Activated naive CD4-positive, alpha-beta T cell (primary cell): ENCODE measurements at places on chromosomes 7 and 10.

GRCh38 chr7:70529914-70530585 lies 601.9 kb upstream of the GALNT17 start:
- DNase-seq: no peak

GRCh38 chr10:130337696-130338635 lies 201.8 kb downstream of the GLRX3 start:
- DNase-seq: no peak

DNA sequence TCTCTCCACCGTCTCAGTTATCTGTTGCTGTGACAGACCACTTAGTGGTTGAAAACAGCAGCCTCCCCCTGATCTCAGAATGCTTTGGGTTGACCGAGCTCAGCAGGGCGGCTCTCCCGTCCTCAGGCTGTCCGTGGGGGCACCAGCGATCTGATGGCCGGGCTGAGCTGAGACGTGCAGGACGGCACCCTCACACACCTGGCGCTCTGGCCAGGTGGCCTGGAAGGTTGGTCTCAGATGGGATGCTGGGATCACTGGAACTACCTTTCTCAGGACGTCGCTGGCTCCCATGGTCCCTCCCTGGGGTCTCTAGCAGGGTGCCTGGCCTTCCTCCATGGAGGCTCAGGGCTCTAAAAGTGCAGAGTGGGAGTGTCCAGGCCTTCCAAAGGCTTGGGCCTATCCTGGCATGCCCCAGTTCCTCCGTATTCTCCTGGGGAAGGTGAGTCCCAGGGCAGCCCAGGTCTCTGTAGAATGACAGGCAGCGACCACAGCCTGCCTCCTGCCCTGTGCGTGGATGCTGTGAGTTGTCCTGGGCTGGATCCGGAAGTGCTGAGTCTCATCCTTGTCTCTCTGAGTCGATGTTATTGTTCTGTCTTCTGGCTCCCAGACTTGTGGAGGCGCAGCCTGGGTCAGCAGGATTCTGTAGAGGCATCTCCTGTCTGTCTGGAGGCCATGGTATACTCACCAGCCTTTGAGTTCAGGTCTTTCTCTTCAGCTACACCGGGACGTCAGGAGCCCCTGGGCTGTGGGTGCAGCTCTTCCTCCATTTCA lies 12.2 kb upstream of the PWWP2B start:
- no peak for DNase-seq

- no peak for DNase-seq
Observed at GRCh38 chr7:38283107-38283506, 9.7 kb upstream of the TARP start.

DNA sequence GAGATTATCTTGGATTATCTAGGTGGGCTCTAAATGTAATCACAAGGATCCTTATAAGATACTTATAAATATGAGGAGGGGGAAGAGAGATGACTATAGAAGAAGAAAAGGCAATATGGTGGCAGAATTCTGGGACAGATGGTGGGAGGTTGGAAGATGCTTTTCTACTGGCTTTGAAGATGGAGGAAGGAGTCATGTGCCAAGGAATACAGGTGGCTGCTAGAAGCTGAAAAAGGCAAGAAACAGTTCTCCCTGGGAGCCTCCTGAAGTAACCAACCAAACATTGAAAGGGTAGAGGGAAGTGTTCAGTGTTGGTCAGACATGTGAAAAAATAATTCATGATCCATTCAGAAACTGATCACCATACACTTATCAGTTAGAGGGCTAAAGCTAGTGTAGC lies 213.3 kb downstream of the WDR11 start:
- no peak for DNase-seq

DNA sequence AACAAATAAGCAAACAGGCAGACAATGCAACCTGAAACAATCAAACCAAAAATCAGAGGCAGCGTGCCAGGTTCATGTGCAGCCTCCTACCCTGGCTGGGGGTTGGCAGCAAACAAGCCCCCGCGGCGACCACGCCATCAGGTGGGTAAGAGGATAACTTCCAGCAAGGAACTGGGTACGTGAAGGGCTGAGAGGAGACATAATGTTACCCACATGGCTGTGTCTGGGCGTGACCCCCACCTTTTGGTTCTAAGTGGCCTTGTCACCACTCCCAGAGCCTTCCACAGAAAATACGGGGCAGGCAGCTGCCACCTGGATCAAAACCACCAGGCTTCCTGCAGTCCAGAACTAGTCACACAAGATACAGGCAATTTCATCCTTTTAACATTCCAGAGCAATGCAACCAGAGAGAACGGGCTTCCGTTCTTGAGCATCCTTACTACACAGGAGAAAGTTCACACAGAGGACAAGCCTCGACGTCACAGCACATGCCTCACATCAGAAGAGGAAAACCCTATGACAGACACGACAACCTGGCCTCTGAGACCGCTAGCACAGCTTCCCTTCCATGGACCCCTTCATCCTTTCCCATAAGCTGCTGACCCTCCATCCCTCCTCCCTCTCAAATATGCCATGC lies 171.0 kb downstream of the GRID1 start:
- no peak for DNase-seq

- no peak for DNase-seq
Observed at GRCh38 chr7:121394709-121395140, 1.4 kb downstream of the FAM3C start.

- no peak for DNase-seq
Observed at GRCh38 chr7:326809-327232, 36.9 kb downstream of the FOXL3 start.

- no peak for DNase-seq
Observed at GRCh38 chr7:28168393-28169158, 12.0 kb downstream of the JAZF1 start.

- no peak for DNase-seq
Observed at GRCh38 chr10:28155726-28156125, 147.1 kb downstream of the MPP7 start.

DNA sequence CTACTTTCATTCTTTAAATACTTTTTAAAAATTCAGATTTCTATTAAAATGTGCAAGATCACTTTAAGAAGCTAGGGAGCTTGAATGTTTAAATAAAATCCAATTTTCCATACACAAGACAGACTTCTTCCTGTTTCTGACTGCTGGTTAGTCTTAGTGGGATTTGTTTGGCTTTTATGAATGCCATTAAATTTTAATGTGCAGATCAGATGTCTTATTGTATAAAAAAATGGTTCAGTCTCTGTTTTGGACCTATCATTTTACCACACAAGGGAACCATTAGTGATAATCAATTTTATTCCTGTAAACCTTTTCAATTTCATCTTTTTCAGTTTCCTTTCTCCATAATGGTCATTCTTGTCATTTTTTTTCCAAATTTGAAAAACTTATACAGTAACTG lies 63.2 kb downstream of the VCL start:
- DNase-seq: no peak

GRCh38 chr7:134056816-134057215 lies 70.3 kb upstream of the LRGUK start:
- no peak for DNase-seq

DNA sequence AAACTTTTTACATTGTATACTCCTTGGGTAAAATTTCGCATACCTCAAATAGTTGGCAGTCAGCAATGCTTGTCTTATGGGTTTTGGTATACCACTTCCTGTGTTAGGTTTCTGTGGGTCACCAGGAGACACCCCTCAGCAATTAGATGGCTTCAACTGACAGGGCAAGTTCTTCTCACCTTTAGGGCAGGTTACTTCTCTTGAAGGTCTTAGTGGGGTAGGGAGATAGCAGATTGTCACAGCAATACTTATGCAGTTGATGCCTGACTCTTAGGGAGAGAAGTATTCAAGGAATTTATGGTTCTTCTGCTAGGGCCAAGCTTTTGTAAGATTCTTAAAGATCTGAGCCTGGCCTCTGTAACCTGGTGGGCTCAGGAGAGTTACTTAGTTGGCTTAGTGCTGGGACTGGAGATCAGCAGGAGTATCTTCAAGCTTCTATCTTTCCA lies 42.9 kb downstream of the MKLN1 start:
- no peak for DNase-seq

DNA sequence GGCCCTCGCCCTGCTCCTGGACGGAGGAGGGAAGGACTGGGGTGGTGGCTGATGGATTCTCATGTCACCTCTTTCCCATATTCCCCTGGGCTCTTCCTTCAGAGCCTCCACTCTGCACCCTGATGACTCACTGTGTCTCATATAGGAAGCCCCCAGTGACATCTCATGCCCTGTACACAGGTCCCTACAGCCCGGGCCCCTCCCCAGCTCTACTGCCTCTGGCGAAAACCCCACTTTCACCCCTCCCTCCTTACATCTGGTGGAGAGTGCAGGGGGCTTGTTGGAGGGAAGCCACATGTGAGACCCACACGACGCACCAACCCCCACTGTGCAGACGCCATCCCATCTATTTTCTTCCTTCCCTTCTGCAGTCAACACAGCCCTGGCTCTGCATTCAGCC lies 72.8 kb upstream of the ZNF479 start:
- DNase-seq: no peak

DNA sequence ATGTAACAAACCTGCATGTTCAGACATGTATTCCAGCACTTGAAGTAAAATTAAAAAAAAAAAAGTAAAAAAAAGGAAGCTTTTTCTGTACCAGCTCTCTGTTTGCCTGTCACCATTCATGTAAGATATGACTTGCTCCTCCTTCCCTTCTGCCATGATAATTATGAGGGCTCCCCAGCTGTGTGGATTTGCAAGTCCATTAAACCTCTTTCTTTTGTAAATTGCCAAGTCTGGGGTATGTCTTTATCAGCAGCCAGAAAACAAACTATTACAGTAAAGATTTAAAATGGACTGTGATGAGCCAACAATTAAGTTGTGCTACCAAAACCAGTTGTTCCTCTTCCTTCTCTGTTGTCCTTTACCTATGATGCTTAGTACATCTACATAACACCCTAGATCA lies 619.6 kb downstream of the ARL4A start:
- no peak for DNase-seq

GRCh38 chr7:139421123-139421522 lies 61.4 kb downstream of the LUC7L2 start:
- DNase-seq: no peak

GRCh38 chr10:97827702-97828291 lies 21.8 kb upstream of the GOLGA7B start:
- DNase-seq: no peak

DNA sequence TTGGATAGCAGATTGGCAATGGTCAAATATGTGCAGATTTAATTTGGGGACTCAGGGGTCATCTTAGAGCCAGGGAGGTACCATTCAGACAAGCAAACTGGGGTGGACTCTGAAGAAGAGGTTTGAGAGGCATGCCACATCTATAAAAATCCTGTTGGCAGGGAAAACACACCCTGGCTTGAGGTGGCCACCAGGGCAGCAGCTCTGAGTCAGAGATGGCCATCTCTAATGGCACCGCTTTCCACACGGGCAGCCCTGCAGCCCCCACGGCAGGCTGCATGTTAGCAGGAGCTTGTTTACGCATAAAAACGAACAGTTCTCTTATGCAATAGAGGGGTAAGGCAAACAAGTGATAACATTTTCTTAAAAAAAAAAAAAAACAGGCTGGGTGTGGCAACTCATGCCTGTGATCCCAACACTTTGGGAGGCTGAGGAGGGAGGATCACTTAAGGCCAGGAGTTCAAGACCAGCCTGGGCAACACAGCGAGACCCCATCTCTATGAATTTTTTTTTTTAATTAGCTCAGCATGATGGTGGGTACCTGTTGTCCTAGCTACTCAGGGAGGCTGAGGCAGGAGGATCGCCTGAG lies 14.9 kb downstream of the DLG5 start:
- no peak for DNase-seq

- no peak for DNase-seq
Observed at GRCh38 chr10:130835068-130835467, 476.5 kb downstream of the TCERG1L start.

DNA sequence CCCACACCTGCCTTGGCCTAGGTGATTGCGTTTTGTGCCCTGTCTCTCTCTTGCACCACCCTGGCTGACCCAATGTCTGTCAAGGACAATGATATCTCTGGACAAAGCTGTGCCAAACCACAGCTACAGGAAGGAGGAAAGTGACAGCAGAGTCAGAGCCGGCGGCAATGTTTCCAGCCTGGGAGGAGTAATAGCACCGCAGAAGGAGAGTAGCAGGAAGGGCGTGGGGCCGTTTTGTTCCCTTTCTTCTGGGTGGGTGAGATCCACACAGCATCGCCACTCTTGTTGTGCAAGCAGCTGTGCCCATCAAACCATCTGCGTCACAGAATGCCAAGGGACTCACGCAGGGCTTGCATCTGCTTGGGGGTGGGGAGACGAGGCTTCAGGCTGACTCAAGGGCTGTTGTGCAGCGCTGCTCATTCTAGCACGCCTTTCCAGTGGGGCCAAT lies 341.6 kb upstream of the AUTS2 start:
- DNase-seq: no peak
